HEK293T (cell line): ENCODE measurements at places on chromosomes 6 and 20.

- DNase-seq, result no peak
These were observed 44.3 kb downstream of the TM9SF4 start for GRCh38 chr20:32153771-32154170.

DNA sequence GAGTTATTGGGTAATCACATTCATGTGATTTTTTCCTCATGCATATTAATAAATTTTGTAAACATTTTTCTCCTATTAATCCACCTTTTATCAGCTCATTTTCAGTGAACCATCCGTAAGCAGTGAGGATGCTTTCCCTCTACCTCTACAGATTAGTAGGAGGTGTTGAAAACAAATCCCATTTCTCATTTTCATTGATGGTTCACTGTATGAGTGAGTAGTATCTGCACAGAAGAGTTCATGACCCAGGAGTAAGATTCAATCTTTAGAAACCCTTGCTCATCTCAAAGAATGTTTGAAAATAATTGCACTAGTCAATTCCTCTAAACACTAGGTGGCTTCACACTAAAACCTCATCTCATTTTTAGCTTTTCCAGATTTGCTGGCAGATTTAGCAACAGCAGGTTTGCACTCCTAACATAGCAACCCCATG, 440.0 kb downstream of the HAO1 start:
- DNase-seq, result no peak

GRCh38 chr6:50714487-50715379, 1.4 kb downstream of the TFAP2D start:
- no peak for DNase-seq

DNA sequence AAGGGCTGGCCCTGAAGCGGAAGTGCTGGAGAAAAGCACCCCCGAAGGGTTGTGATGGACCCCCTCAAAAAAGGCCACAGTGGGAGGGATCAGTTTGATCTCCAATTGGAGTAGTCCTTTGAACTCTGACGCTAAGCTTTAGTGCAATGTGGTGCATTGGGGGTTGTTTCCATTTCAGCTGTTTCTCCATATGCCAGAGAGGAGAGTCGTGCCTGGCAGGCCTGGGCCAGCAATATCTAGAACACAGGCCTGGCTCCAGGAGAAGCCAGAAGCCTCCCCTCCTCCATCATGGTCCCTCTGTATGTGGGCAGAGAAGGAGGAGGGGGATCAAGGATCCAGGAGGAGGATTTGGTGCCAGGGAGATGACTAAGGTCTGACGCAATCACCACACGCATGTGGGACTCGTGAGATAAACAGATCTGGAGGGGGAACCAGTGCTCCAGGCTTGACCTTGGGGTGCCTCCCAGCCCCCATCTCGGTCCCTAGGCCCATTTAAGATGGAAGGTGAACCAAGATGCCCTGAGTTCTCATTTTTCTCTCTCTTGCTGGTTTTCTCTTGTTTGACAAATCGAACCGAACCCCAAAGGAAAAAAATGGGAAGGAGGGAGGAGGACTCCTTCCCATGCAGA, 517.4 kb upstream of the JARID2 start:
- DNase-seq, result no peak

DNA sequence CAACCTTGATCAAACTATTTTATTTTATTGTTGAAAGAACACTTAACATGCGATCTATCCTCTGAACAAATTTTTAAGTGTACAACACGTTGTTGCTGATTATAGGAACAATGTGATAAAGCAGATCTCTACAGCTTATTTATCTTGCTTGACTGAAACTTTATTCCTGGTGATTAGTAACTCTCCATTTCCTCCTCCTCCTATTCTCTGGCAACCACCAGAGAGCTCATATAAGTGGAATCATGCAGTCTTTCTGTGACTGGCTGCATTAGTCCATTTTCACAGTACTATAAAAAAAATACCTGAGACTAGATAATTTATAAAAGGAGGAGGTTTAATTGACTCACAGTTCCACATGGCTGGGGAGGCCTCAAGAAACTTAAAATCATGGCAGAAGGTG, 218.1 kb downstream of the LRFN2 start:
- no peak for DNase-seq

DNA sequence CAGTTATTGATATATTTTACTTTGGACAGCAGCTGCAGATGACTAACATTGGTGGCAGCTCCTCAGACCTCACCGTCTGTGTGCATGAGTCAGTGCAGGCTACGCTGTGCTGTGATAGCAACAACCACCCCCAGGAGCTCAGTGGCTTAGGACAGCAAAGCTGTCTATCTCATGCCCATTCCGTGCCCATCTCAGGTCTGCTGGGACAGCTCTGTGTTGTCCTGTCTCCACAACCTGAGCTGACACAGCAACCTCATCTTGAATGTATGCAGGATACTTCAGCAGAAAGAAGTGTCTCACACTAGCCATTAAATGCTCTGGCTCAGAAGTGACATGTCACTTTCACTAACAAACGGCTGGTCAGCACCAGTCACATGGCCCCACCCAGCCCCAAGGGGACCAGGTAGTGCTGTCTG, 47.7 kb downstream of the BANF2 start:
- no peak for DNase-seq

DNA sequence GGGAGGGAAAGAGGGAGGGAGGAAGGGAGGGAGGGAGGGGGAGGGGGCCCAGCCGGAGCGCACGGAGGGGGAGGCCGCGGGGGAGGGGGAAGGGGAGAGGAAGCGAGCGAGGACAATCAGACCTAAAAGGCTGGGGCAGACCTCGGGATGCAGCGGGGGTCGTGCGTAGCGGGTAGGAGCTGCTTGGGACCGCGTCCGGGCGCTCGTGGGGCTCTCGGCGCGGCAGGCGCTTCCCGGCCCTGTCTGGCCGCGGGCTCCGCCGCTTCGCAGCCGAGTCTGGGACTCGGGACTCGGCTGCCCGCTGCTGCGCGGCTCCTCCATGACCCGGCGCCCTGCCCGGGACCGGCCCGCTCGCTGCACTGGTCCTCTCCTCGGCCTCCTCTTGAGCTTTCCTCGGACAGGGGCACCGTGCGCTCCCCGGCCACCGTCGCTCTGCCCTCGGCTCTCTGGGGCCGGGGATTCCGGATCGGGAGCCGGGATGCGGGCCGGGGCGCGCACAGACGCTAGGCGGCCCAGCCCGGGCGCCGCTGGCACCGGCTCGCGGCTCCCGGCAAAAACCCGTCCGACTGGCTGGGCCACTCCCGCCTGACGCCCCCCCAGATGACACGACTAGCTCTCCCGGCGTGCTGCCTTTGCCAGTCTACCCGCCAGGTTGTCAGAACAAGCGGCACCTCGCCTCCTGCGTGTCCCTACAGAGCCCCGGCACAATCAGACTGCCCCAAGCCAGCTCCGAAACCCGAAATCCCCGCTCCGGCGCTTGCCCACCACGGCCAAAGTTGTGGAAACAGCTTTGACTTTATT, 2.2 kb downstream of the TFAP2A start:
- DNase-seq, result no peak

DNA sequence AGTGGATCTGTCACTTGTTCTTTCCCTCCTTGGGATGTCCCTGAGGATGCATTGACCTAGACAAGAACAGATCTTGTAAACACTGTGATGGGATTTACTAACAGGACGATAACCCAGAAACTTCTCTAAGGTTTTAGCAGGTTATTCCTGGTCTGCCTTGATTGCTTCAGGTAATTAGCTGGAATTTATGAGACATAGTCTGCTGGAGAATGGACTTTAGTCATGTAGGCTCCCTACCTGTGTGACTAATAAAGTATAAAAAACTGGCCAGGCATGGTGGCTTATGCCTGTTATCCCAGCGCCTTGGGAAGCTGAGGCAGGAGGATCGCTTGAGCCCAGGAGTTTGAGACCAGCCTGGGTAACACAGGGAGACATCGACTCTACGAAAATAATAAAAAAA, 96.1 kb downstream of the PAK5 start:
- DNase-seq, result no peak

DNA sequence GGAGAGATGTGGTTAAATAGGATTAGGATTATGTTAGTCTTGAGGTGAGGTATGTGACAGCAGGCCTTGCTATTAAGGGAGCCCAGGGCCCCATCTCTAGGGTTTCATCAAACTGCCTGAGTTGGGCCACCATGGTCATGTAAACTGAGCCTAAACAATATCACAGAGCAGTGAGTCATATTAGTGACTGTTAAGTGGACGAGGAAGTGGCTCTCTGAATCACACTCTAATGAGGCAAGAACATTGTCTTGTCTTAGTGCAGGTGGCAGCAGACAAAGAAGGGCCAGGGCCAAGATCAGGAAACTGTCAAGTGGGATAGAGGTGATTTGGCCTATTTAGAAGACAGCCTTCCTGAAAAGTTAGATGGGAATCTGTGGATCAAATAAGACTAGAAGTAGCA, 23.1 kb downstream of the ENPP3 start:
- DNase-seq, result no peak

DNA sequence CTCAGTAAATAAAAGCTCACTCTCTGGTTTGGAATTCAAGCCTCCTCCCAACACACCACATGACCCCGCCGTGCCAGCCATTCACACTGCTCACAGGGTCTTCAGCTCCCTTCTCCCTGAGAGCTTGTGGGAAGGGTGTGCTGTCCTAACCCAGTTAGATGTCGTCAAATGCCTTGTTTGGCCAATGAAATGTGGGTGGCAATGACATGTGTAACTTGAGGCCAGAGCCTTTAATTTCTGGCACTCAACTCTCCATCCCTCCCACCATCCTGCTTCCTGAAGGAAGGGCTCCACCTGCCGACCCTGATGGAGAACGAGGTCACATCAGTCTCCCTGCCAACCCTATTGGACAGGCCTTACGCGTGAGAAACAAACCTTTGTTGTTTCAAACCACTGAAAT, 224.5 kb upstream of the AGPAT4 start:
- peak; percentile 50 for DNase-seq
